Neural cell (in vitro differentiated cells): ENCODE measurements at places on chromosomes 4 and X. TPM values are rescaled to one million over a fixed set of nuclear protein-coding genes. Genes with fewer than 3 reads are reported as not detected.

CT47A1 gene
- polyA plus RNA-seq, result not detected in 2 replicates

TLR1 gene
- not detected in 2 replicates for polyA plus RNA-seq

USP17L15 gene
- polyA plus RNA-seq, result not detected in 2 replicates

SAP30 gene
- 55.8 and 58.3 TPM in 2 replicates for polyA plus RNA-seq

FGFRL1 gene
- polyA plus RNA-seq, result 0.97 and 3.3 TPM in 2 replicates

NOX1 gene
- polyA plus RNA-seq, result not detected in 2 replicates

PALLD gene
- 19.9 and 20.5 TPM in 2 replicates for polyA plus RNA-seq

VCX gene
- not detected in 2 replicates for polyA plus RNA-seq

MAP7D2 gene
- polyA plus RNA-seq, result 3.5 and 6.4 TPM in 2 replicates

ADAM29 gene
- 0.48 and 1.2 TPM in 2 replicates for polyA plus RNA-seq

SOD3 gene
- polyA plus RNA-seq, result not detected in 2 replicates

HTRA3 gene
- not detected in 2 replicates for polyA plus RNA-seq

SMARCAD1 gene
- polyA plus RNA-seq, result 118 and 129 TPM in 2 replicates

SLC16A2 gene
- polyA plus RNA-seq, result 14.5 and 17.4 TPM in 2 replicates

ASMT gene
- 1.8 TPM in 1 of 2 replicates, not detected in the other for polyA plus RNA-seq

HEPH gene
- polyA plus RNA-seq, result 8.7 and 11.6 TPM in 2 replicates

ATOH1 gene
- polyA plus RNA-seq, result 0.22 TPM in 1 of 2 replicates, not detected in the other

MAOA gene
- polyA plus RNA-seq, result 1.3 and 1.8 TPM in 2 replicates

IDUA gene
- polyA plus RNA-seq, result 11.8 and 12.7 TPM in 2 replicates

ARHGEF38 gene
- not detected in 2 replicates for polyA plus RNA-seq

SPANXC gene
- polyA plus RNA-seq, result not detected in 2 replicates

TKTL1 gene
- polyA plus RNA-seq, result 0.14 TPM in 1 of 2 replicates, not detected in the other

MAGEE1 gene
- 22.3 and 24.8 TPM in 2 replicates for polyA plus RNA-seq

MXRA5 gene
- 0.28 and 0.32 TPM in 2 replicates for polyA plus RNA-seq

MAGEA1 gene
- polyA plus RNA-seq, result not detected in 2 replicates

TKTL2 gene
- polyA plus RNA-seq, result 0.34 and 0.42 TPM in 2 replicates

CT83 gene
- polyA plus RNA-seq, result not detected in 2 replicates

PARM1 gene
- 1.3 TPM in 2 replicates for polyA plus RNA-seq

RHOXF2B gene
- polyA plus RNA-seq, result not detected in 2 replicates

MAGED4B gene
- 343 and 464 TPM in 2 replicates for polyA plus RNA-seq

LRCH2 gene
- 43.3 and 46.6 TPM in 2 replicates for polyA plus RNA-seq

FAM149A gene
- 9.1 and 12.2 TPM in 2 replicates for polyA plus RNA-seq

GAGE12H gene
- polyA plus RNA-seq, result not detected in 2 replicates

UGT2B15 gene
- not detected in 2 replicates for polyA plus RNA-seq

PPP2R3B gene
- polyA plus RNA-seq, result 41.7 and 49.3 TPM in 2 replicates
